ENCODE measurements at places on chromosomes 1 and 21.
A peak's percentile ranks its signal among the peaks of the same experiment; 100 is the strongest.

DNA sequence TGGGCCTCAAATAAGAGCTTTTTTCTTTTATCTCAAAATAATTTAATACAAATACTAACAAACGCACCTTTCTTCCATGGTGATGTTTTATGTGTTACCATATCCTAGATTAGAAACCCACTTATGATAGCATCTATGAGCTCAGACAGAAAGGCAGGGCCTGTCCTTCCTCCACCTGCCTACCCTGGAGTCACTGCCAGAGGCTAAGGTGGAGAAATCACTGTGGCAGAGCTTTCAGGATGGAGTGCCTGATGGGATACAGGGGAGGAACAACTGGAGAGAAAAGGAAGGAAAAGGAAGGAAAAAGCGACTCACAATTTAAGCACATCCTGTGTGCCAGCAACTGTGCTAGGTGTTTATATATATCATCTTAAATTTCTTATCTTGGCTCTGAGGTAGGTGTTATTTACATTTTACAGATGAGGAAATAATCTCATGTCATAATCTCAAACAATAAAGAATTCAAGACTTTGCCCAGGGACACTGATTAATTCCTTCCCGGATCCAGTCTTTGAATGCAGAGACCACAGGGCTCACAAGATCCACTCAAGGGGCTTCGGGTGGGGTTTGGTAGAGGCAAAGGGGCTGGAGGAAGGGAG is 45.4 kb downstream of the RCAN1 start:
- DNase-seq, result no peak

- no peak for DNase-seq
These were observed 52.5 kb upstream of the ZNF648 start for GRCh38 chr1:182113879-182114626.

GRCh38 chr1:207633226-207633625 is 11.7 kb upstream of the CR1L start:
- DNase-seq, result no peak

DNA sequence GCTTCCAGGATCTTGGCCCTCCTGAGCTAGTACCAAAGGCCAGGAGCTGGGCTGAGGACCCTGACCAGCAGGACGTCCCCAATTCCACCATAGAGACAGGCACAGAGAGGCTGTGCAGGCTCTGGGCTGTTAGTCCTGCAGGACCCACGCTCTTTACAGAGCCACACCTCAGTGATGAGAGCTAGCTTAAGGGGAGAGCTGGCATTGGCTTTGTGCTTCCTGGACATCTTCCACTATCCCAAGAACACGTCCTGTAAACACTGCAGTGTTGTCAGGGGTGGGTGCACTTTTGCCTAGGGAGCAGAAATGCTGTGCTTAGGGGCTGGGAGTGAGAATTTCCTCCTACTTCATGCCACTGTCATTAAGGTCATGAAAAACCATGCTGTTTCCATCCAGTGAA is 91.7 kb upstream of the EDN2 start:
- no peak for DNase-seq

DNA sequence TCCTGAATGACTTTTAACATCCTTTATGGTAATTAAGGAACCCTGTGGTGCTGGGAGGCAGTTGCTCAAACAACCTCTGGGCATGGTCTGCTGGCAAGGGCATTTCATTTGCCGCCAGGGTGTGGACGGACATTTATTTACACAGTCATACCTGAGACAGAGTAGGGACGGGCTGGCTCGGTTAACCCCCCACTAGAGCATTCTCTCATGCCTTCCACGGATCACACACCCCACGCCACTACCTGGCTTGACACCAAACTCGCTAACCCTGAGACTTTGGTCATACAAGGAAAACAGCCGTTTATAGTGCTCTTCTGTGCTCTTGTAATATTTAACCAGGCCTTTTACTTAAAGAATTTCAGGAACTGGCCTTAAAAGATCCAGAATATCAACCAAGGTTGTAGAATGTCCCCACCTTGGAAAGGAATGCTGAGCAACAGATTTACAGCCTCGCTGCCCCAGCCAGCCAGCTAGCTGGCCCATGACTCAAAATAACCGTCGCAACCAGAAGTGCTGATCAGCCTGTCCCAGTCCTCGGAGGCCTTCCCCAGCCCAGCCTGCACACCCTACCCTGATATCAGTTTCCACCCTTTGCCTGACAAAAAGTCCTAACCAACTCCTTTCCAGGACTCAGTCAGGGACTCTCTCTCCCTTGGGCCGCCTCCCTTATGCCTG is 6.5 kb upstream of the PDXK start:
- no peak for DNase-seq

GRCh38 chr1:218679988-218680748 is 335.0 kb downstream of the TGFB2 start:
- DNase-seq, result no peak

DNA sequence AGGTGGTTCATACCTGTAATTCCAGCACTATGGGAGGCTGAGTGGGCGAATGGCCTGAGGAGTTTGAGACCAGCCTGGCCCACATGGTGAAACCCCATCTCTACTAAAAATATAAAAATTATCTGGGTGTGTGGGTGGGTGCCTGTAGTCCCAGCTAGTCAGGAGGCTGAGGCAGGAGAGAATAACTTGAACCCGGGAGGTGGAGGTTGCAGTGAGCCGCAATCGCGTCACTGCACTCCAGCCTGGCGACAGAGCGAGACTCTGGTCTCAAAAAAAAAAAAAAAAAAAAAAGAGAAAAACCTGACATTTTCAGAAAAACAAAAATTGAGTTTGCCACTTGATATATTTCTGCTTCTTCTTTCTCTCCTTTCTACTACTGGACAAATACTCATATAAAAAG is 24.3 kb downstream of the CA6 start:
- no peak for DNase-seq

GRCh38 chr1:45673956-45674355 is 12.4 kb downstream of the GPBP1L1 start:
- DNase-seq, result no peak

GRCh38 chr21:25909341-25909740 is 174.6 kb downstream of the GABPA start:
- DNase-seq, result no peak

- DNase-seq, result no peak
These were observed 125.8 kb downstream of the CAPN8 start for GRCh38 chr1:223539750-223540149.

GRCh38 chr1:57277681-57278080 is 146.2 kb downstream of the DAB1 start:
- DNase-seq, result no peak

DNA sequence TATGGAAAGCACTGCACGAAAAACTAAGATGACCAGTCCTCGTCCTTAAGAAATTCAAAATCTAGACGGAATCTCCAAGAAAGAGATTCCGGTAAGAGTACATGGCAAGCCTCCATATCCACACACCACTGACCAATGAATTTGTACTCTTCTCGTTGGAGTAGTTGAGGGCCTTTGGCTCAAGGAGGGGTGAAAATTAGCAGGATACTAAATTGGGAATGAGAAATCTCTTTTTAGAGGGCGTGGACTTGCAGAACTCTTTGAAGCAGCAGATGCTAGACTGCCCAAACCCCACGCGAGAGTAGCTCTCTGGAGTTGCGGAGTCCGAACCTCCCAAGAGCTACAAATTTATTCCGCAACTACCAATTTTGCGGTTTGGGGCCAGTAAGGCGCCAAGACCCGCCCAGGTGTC is 872 bp upstream of the PPP2R5A start:
- DNase-seq, result peak; percentile 91

DNA sequence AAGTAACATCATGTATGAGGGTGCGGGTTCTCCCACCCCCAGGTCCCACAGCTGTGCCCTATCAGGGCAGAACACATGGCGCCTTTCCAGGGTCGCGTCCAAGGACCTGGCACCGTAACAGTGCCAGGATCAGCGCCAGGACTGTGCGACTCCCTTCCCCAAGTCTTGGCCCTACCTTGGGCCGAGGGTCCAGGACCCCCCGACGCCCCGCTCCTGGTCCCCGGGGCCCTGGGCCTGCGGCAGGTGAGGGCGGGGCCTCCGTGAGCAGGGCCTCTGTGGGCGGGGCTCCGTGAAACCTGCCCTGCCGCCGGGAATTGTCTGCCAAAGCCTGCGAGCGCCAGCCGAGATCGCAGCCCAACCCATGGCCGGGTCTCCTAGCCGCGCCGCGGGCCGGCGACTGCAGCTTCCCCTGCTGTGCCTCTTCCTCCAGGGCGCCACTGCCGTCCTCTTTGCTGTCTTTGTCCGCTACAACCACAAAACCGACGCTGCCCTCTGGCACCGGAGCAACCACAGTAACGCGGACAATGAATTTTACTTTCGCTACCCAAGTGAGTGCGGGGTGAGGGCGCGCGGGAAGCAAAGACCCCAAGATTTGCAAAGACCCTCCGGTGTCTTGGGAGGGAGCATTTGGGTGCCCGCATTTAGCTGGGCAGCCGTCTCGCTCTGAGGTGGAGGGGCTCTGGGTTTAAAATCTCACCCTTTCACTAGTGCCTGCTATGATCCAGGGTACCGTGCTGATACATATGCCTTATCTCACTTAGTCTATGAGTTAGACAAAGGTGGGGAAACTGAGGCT is at the start of gene RHBG:
TSS of gene RHBG (plus strand) at position 323 of the 796 bp plus-strand sequence. CDS start at position 362, 39 bp downstream.
- no peak for DNase-seq

- DNase-seq, result peak; percentile 74
These were observed 53.5 kb downstream of the NFASC start for GRCh38 chr1:204924013-204924759.

DNA sequence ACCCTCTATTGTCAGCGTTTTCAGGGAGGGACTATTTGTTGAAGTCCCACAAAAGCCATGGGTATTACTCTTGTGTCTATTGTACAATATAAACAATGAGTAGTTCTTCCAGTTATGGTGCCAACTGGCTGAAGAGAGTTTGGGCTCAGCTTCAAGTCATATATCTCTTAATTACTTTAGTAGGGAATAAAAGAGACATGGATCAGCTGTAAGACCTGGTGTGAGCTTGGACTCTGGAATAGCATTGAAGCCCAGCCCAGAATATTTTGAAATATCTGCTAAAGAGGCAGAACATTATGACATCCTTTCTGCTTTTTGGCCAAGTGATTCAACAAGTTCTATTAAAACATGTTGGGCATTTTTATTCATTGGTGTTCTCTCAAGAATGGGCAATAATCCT is 224.9 kb downstream of the BACH1 start:
- DNase-seq, result no peak

GRCh38 chr1:47590523-47591225 is 152.8 kb downstream of the FOXD2 start:
- peak; percentile 52 for DNase-seq

GRCh38 chr1:53061859-53062707 is at the start of gene PODN:
PODN (plus strand) TSS chr1:53062213; CDS start chr1:53069856, 7,643 bp downstream.
- DNase-seq, result no peak

- no peak for DNase-seq
These were observed 1.7 kb downstream of the HSPG2 start for GRCh38 chr1:21935393-21935804.

DNA sequence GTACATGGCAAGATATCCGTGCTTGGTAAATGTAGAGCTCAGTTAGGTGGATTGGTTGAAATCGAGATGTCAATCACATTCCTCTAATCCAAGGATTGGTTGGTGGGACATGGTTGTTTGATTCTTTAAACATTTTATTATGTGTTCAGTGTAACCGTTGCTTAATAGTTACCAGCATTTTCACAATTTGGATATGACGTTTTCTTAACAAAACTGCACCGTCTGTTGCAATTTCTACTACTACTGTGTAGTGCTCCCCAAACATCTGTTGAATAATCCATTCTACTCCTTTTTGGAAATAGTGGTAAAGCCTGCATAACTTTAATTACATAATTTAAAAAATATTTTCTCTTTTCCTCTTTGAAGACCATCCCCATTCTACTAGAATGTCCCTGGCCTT is 16.3 kb downstream of the OR2B11 start:
- no peak for DNase-seq

- DNase-seq, result no peak
These were observed 285.1 kb downstream of the RYR2 start for GRCh38 chr1:237327061-237327460.

DNA sequence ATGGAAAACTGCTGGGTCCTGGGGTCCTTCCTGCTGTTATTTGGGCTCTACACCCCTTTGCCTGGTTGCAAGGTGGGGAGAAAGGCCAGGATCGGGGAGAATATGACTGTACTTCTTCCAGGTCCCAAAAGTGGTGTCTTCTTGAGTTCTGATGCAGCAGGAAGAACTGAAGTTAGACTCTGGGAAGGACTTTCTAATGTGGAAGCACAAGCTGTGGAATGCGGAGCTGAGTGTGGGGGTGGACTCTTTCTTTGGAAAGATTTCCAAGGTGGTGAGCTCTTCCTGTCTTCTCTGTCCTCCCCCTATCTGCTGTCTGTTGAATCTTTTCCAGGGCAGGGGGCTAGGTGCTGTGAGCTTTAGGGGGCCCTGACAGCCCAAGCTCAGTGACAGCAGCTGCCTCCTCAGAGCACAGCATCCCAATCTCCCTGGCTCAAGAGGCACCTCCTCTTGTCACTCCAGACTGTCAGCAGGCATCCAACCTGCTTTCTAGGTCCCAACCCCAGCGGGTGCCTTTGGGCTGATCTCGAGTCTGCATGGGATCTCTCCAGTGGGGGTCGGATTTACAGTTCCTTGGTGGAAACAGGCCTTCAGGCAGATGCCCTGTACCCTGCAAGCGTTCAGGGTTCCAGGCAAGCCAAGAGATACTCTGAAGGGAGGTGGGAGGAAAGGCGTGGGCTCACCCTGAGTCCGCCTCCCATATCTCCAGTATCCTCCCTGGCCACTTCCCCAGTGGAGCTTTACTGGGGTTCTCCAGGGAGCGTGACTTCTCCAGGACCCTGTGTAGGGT is 23.2 kb downstream of the ADORA1 start:
- no peak for DNase-seq

- no peak for DNase-seq
These were observed 22.1 kb downstream of the IFFO2 start for GRCh38 chr1:18934205-18935000.

DNA sequence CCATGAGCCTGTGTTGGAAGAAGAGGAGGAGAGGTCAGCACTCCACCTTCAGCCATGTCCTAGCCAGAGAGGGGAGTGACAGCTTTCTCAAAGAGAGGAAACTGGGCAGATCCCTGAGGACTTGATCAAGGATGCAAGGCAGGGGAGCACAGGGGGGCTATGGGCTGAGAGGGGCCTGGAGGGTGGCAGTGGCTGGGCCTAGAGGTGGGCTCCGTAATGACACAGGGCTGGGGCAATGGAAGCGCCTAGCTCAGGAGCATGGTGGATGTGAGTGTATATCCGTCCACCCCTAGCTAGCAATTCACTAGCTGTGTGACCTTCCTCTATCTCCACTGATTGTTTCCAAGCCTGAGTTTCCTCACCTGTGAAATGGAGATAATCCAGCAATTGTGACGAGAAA is 32.6 kb downstream of the NEK2 start:
- no peak for DNase-seq

- DNase-seq, result no peak
These were observed 16.1 kb downstream of the SMYD2 start for GRCh38 chr1:214296860-214297745.

GRCh38 chr21:35743571-35743970 is 316.8 kb downstream of the SETD4 start:
- no peak for DNase-seq

GRCh38 chr1:152110365-152110859 is 4.8 kb downstream of the TCHH start:
- no peak for DNase-seq
